ENCODE measurements at places on chromosomes 13 and 19.

DNA sequence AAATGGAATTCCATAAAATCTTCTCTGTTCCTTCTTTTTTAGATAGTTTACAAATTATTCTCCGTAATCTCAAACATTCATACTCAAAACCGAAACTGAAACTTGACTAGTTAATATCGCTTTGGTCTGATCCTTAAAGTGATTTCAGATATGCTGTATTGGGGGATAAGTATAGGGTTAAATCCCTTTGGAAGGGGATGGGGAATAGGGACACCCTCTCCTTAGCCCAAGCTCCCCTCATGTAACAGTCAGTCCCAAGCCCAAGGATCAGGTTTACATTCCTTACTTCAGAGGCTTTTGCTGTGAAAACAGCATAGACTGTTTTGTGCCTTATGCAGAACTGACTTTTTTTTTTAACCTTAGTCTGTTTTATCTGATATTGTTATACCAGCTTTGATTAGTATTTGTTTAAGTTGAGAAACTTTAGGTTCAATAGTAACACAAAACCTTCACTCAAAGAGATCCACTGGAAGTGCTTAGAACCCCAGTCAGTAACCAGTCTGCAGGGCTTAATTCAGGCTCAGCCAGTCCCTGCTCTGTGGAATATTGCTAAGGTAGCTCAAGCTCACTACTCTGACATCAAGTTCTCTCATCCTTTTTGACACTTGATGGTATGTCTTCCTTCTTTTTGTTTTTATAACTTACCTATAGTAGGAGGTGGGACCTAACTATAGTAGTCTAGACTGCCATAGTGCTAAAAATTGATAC lies 10.5 kb downstream of the CDADC1 start:
- DNase-seq = no peak

GRCh38 chr13:50713523-50714248 lies 129.8 kb downstream of the DLEU7 start:
- DNase-seq = no peak

- no peak for DNase-seq
Measured at GRCh38 chr19:1357531-1358109, 26.1 kb upstream of the NDUFS7 start.

DNA sequence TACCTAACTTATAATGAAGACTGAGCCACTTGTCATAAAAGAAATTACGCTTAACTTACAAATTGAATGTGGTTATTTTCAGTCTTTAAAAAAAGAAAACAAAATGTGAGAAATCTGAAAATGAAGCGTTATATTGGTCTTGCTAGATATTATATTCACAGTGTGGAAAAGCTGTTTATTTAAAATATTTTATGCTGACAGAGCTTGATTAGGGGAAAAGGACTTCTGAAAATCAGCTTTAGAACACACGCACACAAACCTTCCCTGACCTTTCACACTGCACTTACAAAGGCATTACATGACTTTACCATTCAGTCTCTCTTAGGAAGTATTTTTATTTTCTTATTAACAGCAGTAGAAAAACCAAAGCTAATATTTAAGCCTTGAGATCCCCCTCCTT lies 461.5 kb downstream of the DIAPH3 start:
- DNase-seq = no peak

Measured in activated T-helper 1 cell treated with anti-CD3 and anti-CD28 coated beads, Interleukin-2, amount 50 U/mL, for 16 hours (primary cell).